ENCODE measurements at places on chromosomes 16 and 17. TPM values are rescaled to one million over a fixed set of nuclear protein-coding genes. Genes with fewer than 3 reads are reported as not detected.

The SLC13A2 gene
- not detected for total RNA-seq

The CRHR1 gene
- not detected for total RNA-seq

The RMI2 gene
- 1.6 TPM for total RNA-seq

The PAQR4 gene
- total RNA-seq: 2.4 TPM

The AURKB gene
- 0.90 TPM for total RNA-seq

The TUBG2 gene
- total RNA-seq: 30.0 TPM

The DCTN5 gene
- total RNA-seq: 44.4 TPM

GRCh38 chr16:71846431-71846830 lies 655 bp downstream of the ATXN1L start:
- no peak for DNase-seq

DNA sequence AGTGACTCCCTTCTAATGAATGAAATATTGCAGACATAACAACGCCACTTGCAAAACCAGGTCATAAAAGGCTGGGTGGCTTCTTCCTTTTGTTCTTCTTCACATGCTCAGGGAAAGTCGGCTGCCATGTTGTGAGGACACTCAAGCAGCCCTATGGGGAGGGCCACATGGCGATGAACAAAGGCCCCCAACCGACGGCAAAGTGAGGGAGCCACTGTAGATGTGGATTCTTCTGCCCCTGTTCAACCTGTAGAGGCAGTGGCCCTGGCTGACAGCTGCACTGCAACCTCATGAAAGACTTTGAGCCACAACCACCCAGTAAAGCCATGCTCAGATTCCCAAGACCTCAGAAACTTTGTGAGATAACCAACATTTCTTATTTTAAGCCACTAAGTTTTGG lies 203.5 kb upstream of the TNRC6C start:
- DNase-seq: no peak

GRCh38 chr16:48969611-48970010 lies 312.0 kb downstream of the CBLN1 start:
- no peak for DNase-seq

GRCh38 chr17:11559601-11560000 lies 38.7 kb upstream of the DNAH9 start:
- no peak for DNase-seq

DNA sequence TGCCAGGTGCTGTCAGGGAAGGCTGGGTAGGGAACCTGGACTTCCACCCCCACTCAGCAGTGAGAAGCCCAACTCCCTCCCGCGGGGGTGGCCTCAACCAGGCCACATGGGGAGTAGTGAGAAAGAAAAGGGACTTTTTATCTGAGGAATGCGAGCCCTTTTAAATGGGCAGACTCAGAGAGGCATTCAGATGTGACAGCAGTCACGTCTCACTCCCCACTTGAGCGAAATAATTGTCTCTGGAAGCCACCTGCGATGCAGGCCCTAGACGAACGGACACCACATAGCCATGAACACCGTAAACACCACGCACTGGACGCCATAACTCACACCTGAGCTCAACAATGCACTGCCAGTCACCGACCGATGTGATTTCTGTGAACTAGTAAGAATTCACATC lies 11.9 kb upstream of the CD300E start:
- no peak for DNase-seq

GRCh38 chr17:48646183-48647102 lies 20.3 kb upstream of the HOXB9 start:
- no peak for DNase-seq

DNA sequence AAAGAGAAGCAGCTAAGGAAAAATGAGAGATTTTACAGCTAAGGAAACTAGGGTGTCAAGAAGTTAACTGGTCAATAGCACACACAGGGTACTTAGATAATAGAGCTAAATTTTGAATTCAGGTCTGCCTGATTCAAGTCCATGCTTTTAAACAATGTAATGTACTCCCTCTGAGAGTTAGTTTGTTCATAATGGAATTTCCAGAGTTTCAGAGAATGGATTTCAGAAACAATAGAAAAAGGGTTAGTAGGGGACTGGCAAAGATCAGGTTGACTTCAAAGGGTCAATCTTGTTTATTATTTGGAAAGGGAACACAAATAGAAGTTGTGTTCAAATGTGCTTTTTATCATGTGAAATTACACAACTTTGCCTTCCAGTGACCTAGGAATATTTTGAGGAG lies 17.9 kb downstream of the NSRP1 start:
- no peak for DNase-seq

DNA sequence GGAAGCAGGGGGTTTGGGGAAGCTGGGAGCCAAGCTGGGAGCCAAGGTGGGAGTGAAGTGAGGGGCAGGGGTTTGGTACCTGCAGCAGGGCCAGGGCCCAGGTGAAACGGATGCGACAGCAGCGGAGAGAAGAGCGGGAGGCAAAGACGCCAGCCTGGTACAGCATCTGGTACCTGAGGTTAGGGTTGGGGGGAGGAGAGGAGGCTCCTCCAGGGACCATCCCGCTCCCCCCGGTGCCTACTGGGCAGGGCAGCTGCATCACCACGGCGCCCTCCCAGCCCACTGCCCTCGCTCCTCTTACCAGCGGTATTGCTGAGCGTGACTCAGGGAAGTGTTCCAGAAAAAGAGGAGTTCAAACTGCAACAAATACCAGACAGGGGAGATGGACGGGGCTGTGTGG lies 9.8 kb downstream of the CLN3 start:
- DNase-seq: no peak

DNA sequence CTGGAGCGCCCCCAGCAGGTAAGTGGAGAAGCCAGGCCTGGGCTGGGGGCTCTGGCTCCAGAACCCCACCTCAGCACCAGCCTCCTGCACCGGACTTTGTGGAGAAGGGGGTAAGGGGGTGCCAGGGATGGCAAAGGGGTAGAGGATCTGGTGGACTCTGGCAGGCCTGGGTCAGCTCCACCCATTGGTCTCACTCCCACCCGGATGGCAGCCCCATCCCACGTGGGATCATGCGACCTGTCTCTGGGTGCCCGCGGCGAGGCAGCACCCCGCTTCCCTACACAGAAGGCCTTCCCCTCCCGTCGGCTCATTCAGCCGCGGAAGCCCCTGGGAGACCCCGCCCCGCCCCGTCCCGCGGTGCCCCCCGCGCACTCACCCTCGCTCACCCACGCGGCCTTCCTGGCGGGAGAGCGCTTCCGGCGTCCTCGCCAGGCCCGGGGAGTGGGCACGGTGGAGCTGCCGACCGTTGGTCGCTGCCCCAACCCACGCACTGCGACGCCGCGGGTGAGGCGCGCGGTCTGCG lies 498 bp upstream of the PLEKHG4 start:
- DNase-seq: no peak

GRCh38 chr16:72443809-72444208 lies 271.9 kb upstream of the PMFBP1 start:
- no peak for DNase-seq
